Activated B cell treated with CpG ODN at 0.5 μM for 24 hours (primary cell): ENCODE measurements at places on chromosomes 5 and 9.

DNA sequence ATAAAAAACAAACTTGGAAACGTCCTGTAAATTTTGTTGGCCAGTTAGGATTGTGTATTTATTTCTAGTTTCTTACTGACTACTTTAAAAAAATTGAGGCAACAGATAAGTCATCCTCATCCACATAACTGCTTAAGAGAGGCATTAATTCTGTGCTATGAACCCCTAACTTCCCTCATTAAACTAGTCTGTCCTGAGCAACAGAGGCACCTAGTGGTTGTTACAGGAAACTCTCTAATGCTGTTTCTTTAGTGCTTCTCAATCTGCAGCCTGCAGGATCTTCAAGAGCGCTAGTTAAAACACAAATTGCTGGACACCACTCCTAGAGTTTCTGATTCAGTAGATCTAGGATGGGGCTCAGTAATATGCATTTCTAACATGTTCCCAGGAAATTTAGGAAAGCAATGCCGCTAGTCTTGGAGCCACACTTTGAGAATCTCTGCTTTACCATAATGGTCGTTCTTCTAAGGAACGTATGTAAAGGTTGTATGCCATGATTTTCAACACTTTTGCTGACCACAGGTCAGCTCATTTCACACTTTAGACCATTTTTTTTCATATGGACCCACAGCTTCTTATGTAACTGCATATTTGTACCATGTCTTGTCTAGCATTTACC lies 410.1 kb upstream of the SMARCA2 start:
- no peak for DNase-seq

DNA sequence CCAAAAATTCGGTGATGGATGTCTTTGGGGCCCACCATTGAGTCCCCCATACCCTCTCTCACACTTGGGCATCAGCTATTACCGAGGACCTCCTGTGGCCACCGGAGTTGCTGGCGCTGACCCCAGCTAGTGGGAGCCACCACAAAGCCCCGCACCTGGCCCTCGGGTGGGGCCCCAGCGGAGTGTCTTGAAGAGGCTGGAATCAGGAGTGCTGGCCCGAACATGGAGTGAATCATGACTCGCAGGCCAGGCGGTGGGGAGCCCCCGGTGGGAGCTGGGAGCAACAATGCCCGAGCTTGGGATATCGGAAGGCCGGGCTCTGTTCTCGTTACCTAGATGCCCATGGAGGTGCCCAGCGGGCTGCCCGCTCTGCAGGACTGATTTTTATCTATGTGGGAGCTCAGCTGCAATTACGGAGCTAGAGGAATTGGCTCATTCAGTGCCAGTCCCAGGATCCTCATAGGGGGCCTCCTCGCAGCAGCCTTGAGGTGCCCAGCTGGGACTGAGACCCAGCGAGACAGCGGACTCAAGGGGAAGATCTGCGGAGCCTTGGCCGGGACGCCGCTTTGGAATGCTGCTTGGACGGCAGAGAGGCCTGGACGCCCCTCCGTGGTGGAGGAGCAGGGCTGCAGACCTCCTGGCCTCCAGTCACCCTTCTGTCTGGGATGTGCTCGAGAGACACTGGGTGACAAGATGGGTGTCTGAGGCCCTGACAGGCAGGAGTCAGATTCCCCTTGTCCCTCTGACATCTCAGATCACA lies 70.8 kb downstream of the PSMB7 start:
- DNase-seq = no peak

DNA sequence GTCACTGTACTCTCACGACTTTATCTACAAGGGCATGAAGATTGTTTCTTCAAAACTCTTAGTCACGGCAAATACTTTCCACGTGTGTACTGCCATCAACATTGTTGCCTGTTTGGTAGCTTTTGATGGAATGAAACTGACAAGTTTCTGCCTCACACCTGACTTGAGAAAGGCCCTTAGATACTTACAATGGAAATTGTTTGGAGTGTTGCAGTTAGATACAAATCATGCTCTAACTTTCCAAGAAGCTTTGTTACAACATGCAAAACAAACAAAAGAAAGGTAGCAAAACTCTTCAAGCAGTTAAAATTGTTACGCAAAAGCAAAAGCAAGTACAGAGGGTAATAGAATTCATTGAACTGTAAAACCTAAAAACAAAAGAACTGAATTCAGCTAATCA lies 91.1 kb upstream of the TLE4 start:
- no peak for DNase-seq

DNA sequence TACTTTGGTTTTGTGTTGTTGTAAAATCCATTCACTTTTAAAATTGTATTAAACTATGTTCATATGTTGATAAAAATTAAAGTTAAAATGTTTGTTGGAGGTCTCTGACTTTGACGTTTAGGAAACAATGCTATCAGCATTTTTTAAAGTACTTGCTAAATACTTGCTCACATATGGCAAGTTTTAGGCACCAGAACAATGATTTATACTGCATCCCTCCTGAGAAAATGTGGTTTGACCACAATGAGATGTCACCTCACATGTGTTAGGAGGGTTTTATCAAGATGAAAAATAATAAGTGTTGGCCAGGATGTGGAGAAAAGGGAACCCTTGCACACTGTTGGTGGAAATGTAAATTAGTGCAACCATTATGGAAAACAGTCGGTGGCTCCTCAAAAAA lies 180.8 kb downstream of the HSD17B3 start:
- DNase-seq = no peak

GRCh38 chr5:84764227-84764626 lies 379.5 kb upstream of the EDIL3 start:
- no peak for DNase-seq

- DNase-seq = no peak
Measured at GRCh38 chr5:76400466-76400865, 2.6 kb upstream of the IQGAP2 start.

GRCh38 chr9:102845827-102846371 lies 149.2 kb upstream of the CYLC2 start:
- DNase-seq = no peak

DNA sequence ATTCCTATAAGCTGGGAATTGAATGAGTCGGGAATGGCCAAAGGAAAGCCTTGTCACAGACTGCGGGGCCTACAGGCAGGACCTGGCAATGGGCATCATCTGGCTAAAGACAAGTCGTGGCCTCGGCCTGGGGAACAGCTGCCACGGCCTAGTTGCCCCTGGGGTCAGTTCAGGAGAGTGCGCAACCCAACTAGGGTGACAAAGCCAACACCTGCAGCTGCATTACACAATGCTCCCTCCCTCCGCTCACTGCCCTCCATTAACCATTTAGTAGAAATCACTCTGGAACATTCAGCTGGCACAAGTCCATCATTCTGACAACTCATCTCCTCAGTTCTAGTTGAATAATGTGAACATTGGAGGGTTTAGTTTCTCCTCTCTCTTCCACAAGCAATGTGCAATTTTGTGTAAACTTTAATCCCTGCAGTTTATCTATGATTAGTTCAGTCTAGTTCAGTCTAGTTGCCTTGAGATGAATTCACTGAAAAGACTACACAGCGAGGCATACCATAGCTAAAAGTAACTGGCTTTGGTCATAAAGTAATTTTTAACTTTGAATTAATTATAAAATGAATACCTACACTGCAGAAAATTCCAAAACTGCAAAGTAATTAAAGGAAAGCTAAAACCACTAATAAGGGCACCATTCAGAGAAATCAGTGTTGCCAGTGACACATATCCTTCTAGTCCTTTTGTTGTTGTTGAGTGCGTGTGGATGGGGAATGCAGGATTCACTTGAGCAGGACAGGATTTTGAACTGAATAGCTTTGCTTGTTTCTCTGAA lies 5.1 kb downstream of the GLDC start:
- DNase-seq = no peak

- no peak for DNase-seq
Measured at GRCh38 chr9:38083858-38084555, 15.0 kb upstream of the SHB start.

DNA sequence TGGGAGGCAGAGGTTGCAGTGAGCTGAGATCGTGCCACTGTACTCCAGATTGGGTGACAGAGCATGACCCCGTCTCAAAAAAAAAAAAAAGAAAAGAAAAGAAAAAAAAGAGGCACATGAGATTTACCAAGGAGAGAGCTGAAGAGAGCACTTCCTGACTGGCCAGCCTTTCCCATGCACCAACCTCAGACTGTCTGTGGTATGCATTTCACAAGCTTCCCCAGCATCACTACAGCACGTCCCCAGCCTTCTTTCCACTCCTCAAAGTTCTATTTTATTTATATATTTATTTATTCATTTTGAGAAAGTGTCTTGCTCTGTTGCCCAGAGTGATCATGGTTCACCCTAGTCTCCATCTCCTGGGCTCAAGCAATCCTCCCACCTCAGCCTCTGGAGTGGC lies 13.6 kb upstream of the FUBP3 start:
- DNase-seq = no peak

DNA sequence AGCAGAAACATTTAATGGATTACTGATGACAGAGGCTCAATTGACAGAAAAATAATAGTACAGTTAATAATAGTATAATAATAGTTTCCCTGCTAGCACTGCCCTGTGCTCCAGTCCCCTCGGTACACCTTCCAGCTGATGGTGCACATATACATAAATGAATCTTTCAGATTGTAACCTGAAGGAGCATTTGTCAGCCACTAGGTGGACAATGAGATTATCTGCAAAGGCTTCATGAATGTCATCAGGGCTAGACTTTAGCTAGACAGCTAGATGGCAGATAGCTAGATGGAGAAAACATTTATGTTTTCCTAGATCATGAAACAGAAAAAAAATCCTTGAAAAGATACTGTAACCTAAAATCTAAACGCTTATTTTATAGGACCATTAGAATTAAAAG lies 304.4 kb upstream of the SMC2 start:
- no peak for DNase-seq

DNA sequence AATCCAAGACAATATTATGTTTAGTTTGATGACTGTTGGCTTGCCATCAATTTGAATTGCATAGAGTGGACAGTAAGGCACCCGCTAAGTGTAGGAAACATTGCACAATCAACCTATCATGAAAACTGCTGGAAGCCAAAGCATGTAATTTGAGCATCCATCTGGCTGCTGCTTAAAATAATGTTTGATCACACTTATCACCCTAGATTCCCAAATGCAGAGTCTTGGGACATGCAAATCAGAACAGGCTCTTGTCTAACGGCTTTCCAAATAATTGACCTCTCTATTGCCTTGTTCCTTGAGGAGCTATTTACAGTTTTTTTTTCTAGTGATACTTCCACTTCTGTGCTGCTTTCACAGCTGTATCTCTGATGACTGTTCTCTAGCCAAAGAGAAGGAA lies 342.1 kb downstream of the PRR16 start:
- no peak for DNase-seq

- DNase-seq = no peak
Measured at GRCh38 chr5:72137826-72138409, 30.6 kb downstream of the MAP1B start.

DNA sequence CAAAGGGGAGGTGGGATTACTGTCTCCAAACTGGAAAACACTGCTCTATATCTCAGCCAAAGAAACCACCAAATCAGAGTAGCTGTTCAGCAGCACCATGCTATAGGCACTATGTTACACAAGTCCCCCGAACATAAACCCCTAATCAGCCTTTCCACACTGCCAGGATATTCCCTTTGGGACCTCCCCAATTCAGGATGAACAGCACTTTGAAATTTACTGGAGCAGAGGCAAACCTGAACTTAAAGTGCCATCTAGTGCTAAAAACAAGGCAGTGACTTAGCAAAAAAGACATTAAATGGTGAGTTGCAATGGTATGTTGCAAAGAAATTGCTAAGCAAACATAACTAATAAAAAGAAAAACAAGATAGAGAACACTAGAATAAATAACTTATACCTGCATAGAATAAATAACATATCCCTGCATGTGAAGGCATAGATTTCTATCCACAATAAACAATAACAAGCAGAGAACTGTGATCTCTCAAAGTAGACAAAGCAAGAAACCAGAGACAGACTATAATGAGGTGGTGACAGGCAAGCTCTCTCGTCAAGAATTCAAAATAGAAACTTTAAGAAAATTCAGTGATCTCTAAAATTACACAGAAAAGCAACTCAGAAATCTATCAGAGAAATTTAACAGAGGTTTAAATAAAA lies 584.4 kb upstream of the ACO1 start:
- DNase-seq = no peak

- DNase-seq = no peak
Measured at GRCh38 chr9:95429096-95429495, 87.7 kb downstream of the PTCH1 start.

- no peak for DNase-seq
Measured at GRCh38 chr5:89380635-89381034, 497.7 kb upstream of the MEF2C start.

DNA sequence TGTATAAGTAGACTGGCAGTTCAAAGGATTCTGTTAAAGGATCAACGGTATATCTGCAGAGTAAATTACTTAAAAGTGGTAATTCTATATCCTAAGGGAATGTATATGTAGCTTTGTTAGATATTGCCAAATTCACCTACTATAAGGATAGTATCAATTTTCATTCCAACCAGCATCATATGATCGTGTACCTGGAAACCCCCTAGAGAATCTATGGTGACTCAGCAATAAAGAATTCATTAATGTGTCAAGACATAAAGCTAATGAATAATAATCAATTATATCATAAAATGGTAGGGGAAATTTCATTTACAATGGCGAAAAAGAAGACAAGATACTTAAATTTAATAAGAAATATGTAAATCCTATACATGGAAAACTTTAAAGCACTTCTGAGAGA lies 234.1 kb upstream of the ACTBL2 start:
- no peak for DNase-seq
